ENCODE measurements at places on chromosomes 4 and X.

DNA sequence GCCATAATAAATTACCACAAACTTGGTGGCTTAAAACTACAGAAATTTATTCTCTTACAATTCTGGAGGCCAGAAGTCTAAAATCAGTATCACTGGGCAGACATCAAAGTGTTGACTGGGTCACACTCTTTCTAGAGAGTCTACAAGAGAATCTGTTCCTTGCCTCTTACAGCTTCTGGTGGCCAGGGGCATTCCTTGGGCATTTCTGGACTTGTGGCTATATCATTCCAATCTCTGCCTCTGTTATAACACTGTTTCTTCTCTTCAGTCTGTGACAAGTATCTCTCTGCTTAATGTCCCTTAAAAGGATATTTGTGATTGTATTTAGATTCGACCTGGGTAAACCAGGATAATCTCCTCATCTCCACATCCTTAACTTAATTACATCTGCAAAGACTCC lies 207.3 kb upstream of the DCAF8L1 start:
- no peak for DNase-seq

GRCh38 chrX:27186671-27187070 lies 276.5 kb downstream of the PPP4R3C start:
- peak; percentile 2 for DNase-seq

GRCh38 chr4:44916411-44916810 lies 190.1 kb upstream of the GNPDA2 start:
- no peak for DNase-seq

- no peak for DNase-seq
Observed at GRCh38 chr4:81096566-81096965, 66.1 kb downstream of the BMP3 start.

DNA sequence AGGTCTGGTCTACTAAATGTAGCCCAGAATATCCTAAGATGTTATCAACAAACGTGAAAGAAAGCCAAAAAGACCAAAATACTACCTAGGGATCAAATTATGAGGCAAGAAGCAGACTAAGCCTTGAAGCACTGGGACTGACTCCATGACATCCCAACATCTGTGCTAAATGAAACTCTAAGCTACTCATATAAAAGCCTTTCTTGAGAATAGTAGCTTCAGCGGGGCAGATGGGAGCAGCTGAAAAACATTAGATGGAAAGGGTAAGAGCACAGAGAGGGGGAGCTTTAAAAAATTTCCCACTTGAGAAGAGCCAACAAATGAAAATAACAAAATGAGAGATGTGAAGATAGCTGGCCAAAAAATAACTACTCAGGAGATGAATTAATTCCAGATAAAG lies 81.7 kb downstream of the MAD2L1 start:
- DNase-seq = no peak

GRCh38 chrX:141220342-141221008 lies 21.8 kb downstream of the SPANXC start:
- no peak for DNase-seq

GRCh38 chr4:68070302-68070701 lies 59.4 kb downstream of the TMPRSS11F start:
- no peak for DNase-seq

- no peak for DNase-seq
Observed at GRCh38 chr4:25107827-25108516, 52.3 kb downstream of the SEPSECS start.

DNA sequence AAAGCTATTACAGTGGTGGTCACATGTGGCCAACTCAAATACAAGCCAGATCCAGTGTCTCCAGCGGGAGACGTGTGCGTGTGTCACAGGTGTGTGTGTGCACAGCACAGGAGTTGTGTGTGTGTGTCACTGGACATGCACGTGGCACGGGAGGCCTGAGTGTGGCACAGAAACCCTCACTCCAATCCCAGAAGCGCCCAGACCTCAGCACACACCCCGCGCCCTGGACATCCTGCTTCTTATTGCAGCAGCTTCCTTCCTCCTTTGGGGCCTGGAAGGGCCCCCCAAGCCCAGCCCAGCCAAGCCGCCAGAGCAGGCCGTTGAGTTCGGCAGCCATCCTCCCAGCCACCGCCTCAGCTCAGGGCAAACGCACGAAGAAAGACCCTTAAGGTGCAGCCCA lies 37.9 kb downstream of the ACOX3 start:
- DNase-seq = no peak

- DNase-seq = no peak
Observed at GRCh38 chrX:125439194-125439849, 119.7 kb downstream of the TEX13C start.

GRCh38 chr4:8838296-8838960 lies 33.2 kb downstream of the HMX1 start:
- no peak for DNase-seq

DNA sequence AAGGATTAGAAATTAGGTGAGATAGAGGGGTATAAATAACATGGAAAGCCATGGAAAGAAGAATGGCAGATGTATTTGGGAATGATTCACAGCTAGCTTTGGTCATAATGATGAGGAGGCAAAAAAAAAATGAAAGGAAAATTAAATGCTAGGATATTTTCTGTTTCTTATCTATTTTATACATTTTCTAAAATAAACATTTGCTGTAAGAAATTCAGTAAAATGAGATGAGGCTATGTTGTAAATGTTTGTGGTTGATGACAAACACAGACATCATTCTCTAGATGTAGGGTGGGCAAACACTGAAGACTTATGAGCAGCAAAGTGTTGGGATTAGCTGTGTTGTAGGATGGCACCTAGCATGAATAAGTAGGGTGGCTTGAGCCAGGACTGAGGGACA lies 407.1 kb downstream of the IL15 start:
- no peak for DNase-seq

GRCh38 chrX:55135171-55135570 lies 46.4 kb downstream of the PAGE2 start:
- DNase-seq = peak; percentile 1

DNA sequence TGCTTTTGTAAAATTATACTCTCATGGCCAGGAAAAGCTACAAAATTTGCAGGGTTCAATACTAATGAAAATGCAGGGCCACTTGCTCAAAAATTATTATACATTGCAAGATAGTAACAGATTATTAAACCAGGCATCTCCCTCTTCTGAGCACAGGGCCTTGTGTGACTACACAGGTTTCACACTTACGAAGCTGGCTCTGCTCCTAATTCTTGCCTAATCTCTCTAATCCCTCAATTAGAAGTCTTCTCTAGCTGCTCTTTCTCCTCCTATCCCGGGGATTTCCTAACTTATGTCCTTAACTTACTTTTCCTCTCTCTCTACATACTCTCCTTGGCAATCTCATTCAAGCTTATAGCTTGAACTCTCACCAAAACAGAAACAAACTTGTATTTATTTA lies 168.3 kb downstream of the AREG start:
- DNase-seq = no peak

GRCh38 chrX:86146102-86146501 lies 2.1 kb upstream of the DACH2 start:
- DNase-seq = no peak

DNA sequence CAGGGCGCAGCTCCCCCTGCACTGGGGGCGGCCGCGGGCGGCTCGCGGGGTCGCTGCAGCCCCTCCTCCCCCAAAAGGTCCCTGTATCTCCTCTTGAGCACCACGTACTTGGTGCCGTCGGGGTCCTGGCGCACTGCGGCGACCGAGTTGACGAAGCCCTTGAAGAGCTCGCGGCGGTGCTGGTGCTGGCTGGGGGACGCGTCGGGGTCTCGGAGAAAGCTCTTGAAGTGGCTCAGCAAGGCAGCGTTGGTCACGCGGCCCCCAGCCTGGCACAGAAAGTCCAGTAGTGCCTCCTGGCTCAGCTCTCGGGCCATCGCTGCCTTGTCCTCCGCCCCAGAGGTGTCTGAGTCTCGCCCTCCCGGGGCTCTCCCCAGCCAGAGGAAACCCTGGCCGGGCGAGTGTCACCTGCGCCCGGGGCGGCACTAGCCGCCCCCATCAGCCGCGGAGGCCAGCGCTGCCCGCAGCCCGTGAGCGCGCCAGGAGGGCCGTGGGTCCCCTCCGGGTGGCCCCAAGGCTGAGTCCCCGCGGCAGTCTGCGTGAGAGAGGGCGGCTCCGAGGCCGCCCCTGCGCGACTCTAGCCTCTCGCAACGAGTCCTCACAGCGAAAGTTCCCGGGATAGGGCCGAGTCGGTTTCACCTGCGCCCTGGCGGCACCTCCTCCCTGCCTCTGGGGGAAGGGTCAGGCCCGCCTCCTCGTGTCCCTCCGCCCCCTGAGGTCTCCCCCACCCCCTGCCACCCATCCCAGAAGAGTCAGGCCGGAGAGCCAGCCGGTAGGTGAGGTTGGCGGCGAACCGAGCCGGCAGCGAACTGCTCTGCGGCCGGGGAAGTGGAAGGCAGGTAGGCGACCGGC lies at the start of gene SOWAHB:
Gene SOWAHB (minus strand): TSS at position 609 of the 849 bp plus-strand sequence. CDS start 295 bp downstream, at position 314.
- DNase-seq = no peak

GRCh38 chr4:6507345-6507744 lies 34.9 kb upstream of the PPP2R2C start:
- DNase-seq = no peak

DNA sequence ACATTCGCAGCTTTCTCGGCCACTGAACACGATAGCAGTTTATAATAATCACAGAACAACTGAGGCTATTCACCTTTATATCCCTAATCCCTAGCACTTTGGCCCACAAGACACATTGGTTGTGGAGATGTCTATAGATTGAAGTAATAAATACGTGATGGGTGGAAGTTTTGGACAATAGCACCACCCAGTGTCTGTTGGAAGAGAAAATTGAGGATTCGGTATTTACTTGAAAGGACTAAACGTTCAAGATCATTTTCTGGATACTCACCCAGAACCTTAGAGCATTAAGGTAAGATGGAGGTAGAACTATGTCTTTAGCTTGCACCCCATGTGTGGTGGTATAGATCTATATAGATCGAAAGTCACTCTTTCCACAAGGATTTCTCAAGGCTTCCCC lies 787 bp upstream of the TMSB15A start:
- peak; percentile 0 for DNase-seq

- DNase-seq = no peak
Observed at GRCh38 chrX:20159797-20160385, 18.3 kb upstream of the EIF1AX start.

DNA sequence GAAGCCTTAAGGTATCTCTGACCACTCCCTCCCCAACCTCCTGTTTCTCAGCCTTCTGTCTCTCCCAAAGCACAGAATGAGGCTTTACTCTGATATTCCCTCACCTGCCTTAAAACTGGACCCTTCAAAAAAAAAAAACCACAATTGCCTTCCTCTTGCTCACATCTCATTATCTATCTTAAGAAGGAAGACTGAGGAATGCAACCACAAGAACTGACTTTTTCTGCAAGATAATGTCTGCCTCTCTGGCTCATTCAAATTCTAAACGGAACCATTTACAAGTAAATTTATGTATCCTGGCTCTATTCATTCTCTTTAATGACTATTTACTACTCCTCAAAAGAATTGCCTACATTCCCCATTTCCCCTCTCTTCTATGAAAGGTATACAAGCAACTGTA lies 545.5 kb upstream of the HTR2C start:
- DNase-seq = no peak

DNA sequence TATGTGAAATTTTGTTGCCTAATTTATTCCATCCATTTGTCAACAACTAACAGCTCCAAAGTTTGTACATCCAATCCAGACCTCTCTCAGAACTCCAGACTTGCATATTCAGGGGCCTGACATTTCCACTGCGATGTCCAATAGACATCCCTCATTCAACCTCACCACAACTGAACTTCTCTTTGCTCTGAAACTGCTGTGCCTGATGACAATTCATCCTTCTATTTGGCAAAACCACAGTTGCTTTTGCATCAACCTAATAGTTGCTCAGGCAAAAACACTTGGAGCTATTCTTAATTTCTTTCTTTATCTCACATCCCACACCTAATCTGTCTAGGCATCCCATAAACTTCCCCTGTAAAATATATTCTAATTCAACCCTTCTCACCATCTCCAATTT lies 56.5 kb downstream of the ANTXR2 start:
- no peak for DNase-seq

DNA sequence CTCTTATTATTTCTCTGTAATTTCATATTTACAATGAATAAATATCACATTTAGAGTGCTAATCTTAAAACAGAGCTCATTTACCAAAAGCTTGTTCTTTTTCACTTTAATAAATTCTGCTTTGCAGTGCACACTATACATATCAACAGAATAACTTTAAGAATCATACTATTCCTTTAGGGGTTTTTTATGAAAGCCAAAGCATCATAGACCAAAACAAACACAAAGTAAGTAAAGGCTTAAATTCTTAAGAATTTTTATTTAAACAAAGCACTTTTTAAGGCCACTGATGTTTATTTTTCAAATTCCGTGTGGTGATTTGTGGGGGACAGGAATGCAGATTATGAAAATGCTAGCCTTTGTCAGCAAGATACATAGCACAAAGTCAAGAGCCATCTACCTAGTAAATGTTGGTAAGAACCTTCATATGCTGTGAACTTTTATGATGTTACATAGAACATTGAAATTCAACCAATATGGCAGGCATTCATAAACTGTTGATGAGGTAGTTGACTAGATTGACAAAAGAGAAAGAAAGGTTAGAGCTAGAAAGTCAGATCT lies 17.8 kb downstream of the TIGD2 start:
- DNase-seq = no peak

- no peak for DNase-seq
Observed at GRCh38 chrX:34275699-34276098, 143.6 kb upstream of the FAM47A start.

- DNase-seq = no peak
Observed at GRCh38 chr4:159349332-159349731, 246.5 kb downstream of the RAPGEF2 start.

DNA sequence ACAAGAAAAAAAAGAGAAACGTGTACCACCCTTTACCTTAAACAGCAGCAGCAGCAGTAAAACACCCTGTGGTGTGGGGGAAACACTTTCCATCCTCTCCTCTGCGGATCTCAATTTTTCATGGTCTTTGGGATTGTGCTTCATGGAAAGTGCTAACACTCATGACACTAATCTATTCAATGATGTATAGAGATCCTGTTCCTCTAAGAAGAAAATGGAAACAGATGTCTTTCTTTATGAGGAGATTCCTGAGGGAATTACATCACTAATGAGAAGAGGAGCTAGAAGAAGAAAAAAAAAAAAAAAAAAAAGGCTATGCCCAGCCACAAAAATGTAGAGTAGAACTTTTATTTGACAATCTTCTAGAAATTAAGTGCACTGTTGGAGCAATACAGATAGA lies 62.9 kb upstream of the NDST3 start:
- DNase-seq = peak; percentile 58

GRCh38 chr4:1460967-1461868 lies 55.0 kb upstream of the NKX1-1 start:
- no peak for DNase-seq

DNA sequence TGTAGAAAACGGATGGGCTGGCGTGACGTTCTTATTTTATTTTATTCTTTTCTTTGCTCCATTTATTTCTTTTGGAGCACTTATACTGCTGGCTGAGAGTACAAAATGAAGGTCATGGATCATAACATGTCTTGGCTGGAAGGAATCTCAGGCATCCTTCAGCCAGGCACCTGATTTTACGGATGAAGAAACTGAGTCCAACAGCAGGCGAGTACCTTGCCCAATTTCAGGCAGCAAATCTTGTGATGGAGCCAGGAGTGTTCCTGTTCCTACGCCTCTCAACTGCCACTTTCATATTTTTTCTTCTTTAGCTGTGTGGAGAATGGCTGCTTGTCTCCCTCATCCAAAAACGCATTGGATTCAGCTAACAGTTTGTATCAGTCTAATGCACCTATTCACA lies 332.1 kb upstream of the IGFBP7 start:
- no peak for DNase-seq
